ENCODE measurements at places on chromosomes 5 and 9.

- DNase-seq: no peak
Measured at GRCh38 chr5:91027405-91028139, 355.5 kb downstream of the ARRDC3 start.

GRCh38 chr5:127549551-127549950 is 32.1 kb downstream of the PRRC1 start:
- no peak for DNase-seq

DNA sequence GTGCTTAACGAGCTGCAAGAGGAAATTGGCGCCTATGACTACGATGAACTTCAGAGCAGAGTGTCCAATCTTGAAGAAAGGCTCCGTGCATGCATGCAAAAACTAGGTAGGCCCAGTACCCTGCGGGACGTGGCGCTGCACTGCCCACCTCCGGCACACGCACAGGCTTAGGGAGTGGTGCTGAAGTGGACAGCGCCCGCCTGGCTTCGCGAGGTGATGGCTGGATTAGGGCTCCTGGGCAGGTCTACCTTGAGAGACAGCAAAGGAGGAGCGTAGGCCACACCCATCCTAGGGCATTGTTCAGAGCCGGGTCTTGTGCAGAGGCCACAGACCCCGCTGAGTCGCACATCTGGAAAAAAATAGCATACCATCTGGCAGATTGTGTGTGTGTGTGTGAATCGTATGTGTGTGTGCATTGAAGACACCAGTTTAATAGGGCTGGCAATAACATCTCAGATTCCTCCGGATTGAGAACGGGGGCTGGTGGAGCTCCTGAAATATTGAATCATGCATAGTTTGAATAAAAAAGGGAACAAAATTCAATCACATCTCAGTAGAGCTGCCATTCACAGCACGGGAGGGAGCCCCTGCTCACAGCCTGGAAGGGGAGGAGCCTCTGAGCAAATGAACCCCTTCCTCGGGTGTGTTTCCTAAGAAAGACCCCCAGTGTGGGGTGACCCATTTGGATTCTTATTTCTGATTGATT is 11.1 kb downstream of the OLFM1 start:
- DNase-seq: no peak

GRCh38 chr9:8860925-8861324 is 1061.3 kb upstream of the DMAC1 start:
- DNase-seq: no peak

DNA sequence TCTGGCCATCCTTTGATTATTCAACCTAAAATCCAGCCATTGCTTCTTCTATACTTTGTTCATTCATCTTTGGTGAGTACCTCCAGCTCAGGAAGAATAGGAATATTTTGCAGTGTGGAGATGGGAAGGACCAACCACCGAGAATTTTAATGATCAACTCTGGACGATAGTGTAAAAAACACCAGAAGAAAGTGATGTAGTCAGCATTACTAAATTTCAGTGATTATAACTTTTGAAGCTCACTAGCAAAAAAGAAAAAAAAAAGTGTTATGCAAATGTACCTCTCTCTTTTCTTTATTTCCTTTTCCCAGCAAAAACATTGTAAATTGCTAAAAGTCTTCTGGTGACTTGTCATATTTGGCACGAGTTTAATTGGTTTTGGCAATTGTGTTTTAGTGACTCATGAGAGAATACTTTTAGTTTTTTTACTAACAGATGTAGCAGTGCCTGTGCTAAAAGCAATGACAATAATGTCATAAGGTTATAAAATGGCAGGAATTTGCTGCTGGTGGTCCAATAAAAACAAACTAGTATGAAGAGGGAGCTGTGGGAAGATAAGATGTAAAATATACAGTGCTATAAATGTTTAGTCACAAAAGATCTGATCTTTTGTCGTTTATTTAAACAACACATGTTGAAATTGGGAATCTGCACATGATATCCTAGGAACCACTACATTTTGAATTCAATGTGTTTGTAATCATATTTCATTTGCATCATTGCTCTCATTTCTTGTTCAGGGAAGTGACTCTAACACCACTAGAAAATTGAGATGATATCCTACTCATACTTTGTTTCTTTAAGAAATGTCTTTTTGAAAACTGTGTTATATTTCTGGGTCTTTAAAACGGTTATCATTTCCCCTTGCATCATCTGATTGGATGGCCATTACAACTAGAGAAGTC is 81.3 kb upstream of the ERCC6L2 start:
- no peak for DNase-seq

GRCh38 chr9:125646621-125647100 is 60.3 kb downstream of the MAPKAP1 start:
- DNase-seq: no peak

GRCh38 chr5:65305913-65306312 is 175.8 kb downstream of the ADAMTS6 start:
- no peak for DNase-seq

DNA sequence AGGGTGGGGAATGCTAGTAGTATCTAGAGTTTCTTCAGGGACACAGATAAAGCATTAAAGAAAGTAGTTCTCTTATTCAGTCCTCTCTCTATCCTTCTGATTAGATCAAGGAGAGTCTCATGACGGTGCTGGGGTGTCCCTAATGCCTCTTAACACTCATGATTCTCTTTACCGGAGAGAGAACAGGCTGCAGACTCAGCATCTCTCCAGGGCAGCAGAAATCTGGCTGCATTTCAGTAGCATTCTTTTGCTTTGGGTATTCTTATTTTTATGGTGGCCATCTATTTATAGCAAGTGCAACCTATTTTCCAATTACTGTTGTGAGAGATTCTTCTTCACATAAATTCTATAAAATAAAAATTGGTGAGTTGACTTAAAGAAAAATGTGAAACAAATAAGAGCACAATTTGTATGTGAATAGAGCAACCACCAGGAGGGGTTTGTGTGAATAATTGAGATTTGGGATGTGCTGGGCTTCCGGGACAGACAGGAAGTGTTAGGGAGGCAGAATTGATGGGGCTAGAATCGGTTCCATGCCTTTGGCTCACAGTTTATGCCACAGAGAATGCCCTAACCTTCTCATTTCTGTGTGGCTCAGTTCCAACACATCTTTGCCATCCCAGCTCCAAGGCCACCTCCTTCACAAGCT is 23.8 kb upstream of the BOD1 start:
- no peak for DNase-seq

DNA sequence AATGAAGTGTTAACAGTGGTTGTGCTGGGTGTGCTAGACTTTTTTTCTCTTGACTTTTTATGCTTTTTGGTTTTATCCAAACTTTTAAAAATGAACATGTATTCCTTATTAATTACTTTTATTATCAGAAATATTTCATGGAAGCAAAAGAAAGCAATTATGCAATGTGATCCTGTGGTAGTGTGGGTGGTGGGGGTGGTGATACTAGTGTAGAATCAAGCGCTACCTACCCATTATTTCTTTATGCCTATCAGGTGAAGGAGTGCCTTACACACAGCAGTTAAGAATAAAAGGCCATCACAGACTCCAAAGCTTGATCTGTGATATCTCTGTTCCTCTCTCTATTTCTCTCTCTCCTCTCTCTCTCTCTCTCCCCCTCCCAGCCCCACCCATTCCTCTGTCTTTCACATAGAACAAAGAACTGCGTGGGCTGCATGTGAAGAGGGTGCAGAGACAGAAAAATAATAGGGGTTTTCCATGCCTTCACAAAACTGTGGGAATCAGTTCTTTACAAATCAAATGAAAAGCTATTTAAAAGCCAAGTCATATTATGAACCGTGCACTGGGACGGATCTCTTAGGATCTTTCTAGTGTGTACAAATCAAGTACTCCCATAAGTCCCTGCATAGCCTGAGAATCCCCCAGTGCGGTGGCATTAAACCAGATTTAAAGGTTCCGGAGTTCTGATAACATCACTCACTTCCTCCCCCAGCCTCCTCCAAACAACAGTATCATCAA is 351.2 kb downstream of the RAB3C start:
- peak; percentile 23 for DNase-seq

DNA sequence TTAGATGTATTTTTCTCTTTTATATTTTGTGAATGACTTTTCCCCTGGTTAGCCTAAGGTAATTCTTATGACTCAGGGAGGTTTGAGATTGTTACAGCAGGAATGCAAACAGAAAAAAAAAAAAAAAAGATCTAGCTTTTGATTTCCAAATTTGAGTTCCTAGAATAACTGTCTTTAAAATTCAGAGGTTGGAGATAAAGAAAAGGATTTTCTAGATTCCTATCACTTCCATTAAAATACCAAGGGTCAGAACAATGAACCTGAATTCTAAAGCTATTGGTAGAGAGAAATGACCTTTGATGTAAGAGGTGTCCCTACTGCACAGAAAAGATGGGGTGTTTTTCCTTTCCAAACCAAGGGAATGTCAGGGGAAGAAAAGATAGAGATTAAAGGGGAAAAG is 262.5 kb downstream of the DOCK8 start:
- no peak for DNase-seq

DNA sequence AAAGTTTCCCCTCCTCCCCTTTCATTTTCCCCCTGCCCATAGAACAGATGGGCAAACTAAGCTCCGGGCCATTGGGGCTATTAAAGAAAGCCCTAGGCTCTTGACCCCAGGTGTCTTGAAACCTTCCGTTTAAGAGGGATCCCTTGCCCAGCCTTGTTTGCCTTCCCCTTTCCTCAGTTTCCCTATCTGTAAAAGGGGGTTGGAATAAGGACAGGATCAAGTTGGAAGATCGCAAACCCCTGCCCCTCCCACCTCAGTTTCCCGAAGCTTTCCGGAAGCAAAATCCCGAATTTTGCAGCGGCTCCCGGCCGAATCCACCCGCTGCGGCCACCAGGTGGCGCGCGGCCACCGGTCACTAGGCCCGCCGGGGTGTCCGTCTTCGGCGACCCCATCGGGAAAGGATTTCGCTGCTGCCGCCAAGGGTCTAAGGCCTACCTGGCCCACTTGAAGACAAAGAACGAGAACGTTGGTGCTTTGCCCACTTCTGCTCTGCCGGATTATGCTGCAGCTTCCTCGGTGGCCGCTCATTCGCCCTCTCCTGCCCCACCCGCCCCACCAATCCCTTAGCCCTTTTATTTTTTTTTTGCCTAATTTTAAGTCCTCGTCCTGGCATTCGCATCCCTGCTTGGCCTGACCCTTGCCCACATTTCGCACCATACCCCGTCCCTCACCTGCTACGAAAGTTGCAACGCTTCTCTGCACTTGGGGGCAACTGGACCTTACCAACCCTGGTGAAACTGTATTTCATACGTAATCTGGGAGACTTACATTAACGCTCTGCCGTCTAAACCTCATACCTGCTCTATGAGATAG is 962 bp upstream of the NR6A1 start:
- peak; percentile 22 for DNase-seq

- no peak for DNase-seq
Measured at GRCh38 chr5:97094579-97095317, 47.7 kb downstream of the LIX1 start.

GRCh38 chr9:131148966-131149687 is 23.7 kb downstream of the NUP214 start:
- DNase-seq: no peak

DNA sequence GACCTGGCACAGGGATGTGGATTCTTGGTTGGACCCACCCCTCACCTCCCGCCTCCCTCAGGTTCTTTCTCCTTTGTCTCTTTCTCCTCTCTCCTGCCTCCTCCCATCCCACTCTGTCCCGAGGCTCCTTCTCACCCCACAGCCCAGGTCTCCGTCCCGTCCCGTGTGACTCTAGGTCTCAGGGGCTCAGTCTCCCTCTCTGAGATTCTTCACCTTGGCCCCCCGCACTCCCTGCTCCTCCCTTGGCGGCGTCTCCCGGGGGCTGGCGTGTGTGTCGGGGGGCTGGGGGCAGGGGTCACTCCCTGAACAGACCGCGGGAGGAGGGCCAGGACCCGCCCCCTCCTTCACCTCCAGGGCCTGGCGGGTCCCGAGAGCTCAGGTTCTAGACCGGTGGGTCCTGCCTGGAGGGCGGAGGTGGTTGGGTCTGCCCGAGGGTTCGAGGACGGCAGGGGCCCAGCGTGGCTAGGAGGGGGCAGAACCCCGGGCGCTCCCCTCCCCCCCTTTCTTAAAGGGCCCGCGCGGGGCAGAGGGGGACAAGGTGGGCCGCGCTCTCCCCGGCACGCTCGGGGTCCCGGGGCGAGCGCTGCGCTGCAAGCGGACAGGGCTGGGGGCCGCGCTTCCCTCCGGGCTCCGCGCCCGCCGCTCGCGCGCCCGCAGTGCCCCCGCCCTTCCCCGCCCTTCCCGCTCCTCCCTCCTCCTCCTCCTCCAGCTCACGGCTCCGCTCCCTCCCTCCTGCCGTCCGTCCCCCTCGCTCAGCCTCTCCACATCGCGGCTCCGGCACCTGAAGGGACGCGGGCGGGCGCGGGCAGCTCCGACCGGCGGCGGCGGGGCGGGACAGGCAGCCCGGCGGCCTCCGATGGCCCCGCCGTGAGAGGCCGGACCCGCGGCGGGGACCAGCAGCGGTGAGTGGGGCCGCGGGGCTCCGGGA is at the start of gene PSD2:
PSD2 (plus strand) TSS at position 735 of the 928 bp plus-strand sequence. CDS start 13,633 bp downstream, outside the sequence.
- DNase-seq: no peak

GRCh38 chr5:63931836-63932235 is 30.4 kb downstream of the HTR1A start:
- DNase-seq: no peak

GRCh38 chr5:168916266-168916665 is 337.1 kb upstream of the PANK3 start:
- no peak for DNase-seq

GRCh38 chr9:74092491-74092834 is 404.7 kb upstream of the RORB start:
- DNase-seq: no peak

DNA sequence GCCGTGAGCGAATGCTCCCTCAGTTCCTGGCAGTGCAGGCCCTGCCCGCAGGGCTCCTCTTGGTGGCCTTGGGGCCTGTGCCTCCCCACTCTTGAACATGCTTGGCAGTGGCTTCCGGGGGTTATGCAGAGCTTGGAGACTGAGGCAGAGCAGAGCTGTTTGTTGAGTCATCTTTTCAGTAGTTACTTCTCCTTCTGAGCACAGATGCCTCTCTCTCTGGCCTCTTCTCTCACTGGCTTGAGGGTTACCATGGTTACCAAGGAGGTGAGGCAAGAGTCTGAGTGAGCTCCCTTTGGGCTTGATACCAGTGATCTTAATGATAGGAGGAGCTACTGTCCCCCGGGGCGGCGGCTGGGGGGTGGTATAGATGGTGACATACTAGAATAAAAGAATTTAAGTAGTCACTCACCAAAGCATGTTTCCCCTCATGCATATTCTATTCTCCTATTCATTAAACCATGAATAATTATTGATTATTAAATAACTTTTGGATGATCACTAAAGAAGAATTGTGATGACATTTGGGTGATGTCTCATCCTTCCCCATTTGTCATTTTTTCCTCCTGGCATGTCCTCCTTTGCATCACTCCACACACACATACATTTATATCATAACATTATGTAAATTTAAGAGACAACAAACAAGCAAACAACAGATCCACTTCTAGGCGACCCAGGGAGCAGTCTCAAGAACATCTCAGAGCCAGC is 111.1 kb downstream of the ARHGAP26 start:
- DNase-seq: no peak

GRCh38 chr9:4296217-4296616 is 3.7 kb downstream of the GLIS3 start:
- no peak for DNase-seq

- no peak for DNase-seq
Measured at GRCh38 chr5:59562756-59563389, 330.7 kb downstream of the PDE4D start.

GRCh38 chr9:95313010-95313498 is 4.5 kb downstream of the FANCC start:
- DNase-seq: no peak
